Neural progenitor cell (in vitro differentiated cells): ENCODE measurements at places on chromosomes 1 and 21.

GRCh38 chr1:215554865-215555264, 12.2 kb upstream of the KCTD3 start:
- no peak for DNase-seq

GRCh38 chr1:92037400-92037799, 7.6 kb downstream of the EPHX4 start:
- no peak for DNase-seq

- no peak for DNase-seq
Observed at GRCh38 chr1:33273961-33274371, 17.7 kb downstream of the ZNF362 start.

- no peak for DNase-seq
Observed at GRCh38 chr1:171486048-171486519, 754 bp downstream of the PRRC2C start.

DNA sequence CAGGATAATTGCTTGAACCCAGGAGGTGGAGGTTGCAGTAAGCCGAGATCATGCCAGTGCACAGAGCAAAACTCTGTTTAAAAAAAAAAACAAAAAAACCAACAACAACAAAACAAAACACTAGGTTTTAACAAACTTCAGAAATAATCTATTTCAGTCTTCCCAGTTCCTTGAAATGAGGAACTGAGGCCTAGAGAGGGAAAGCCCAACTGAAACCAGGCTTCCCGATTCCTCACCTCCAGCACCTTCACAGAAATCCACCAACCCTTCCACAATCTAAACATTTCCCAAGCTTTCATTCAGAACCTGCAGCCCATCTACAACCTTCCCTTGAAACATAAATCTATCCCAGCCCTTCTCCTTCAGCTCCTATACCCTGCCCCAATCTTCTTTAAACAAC, 612 bp upstream of the CD52 start:
- no peak for DNase-seq

DNA sequence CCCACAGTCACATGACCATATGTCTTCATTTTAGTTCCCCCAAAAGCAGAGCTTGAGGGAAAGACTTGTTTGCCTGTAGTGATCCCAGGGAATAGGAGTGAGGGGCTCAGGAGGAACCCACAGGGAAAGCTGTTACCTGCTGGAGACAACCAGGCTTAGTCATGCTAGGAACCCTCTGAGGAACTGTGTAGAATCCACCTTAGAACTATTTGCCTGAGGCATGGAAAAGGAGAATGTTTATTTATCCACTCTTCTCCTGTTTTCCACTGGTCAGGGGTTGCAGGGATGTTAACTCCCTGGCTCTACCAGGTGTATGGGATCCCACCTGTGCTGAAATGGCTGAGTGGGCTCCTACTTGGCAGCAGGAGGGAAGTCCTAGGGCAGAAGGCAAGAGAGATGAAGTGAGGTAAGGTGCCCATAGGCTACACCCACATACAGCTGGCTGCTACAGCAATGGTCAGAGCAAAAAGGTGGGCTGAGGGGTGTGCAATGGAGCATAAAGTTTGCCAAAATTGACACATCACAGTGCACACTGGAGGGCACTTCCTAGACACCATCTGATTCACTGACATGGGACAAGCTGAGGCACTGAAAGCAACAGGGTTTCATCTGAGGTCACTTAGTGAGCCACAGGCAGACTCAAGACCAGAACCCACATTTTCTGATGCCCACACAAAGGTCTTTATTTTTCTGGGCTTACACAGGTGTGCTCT, 29.7 kb upstream of the CYP4B1 start:
- no peak for DNase-seq
